Stimulated activated CD8-positive, alpha-beta memory T cell treated with anti-CD3 and anti-CD28 coated beads, Interleukin-4, amount 100 ng/mL, for 1 hour (primary cell): ENCODE measurements at places on chromosomes 4 and X.
A peak's percentile ranks its signal among the peaks of the same experiment; 100 is the strongest.

GRCh38 chrX:72269671-72270251, 7.3 kb downstream of the RPS4X start:
- DNase-seq: no peak

DNA sequence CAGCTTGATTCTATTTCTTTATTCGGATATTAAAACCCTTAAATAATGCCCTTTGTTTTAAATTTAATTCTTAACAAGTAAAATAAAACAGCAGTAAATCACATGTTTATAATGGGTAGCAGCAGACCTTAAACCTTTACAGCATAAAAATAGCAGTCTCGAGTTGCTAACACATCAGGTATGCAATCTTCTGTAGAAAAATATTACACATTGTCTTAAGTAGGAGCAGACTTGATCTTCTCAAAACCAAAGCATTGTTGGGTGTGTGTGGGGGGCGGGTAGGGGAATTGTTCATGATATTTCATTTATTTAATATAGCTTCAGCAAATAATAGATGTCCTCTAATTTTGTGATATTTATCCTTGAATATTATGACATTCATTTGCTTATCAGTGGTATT, 331.4 kb downstream of the PCDH7 start:
- DNase-seq: no peak

DNA sequence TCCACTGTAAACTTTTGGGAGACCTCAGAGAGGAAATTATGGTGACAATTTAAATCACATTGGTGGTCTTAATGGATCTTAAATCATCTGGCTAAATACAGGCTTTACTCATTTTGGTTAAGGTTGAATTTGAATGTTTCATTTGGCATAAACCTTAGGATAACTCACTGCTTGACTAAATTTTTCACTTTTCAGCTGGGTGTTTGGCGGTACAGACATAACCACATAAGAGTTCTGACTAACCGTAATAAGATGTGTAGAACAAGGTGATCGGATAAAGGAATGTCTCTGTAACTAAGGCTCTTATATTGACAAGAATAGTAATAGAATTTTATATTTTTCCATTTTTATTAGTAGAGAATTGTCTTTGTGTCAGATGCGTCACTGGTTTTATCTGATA, 281.0 kb downstream of the BMPR1B start:
- no peak for DNase-seq

- no peak for DNase-seq
These were observed 9.8 kb upstream of the NOCT start for GRCh38 chr4:139005774-139006173.

- no peak for DNase-seq
These were observed 200.6 kb upstream of the RBPJ start for GRCh38 chr4:26120098-26120825.

- no peak for DNase-seq
These were observed 222.5 kb downstream of the AFF2 start for GRCh38 chrX:148722966-148723365.

DNA sequence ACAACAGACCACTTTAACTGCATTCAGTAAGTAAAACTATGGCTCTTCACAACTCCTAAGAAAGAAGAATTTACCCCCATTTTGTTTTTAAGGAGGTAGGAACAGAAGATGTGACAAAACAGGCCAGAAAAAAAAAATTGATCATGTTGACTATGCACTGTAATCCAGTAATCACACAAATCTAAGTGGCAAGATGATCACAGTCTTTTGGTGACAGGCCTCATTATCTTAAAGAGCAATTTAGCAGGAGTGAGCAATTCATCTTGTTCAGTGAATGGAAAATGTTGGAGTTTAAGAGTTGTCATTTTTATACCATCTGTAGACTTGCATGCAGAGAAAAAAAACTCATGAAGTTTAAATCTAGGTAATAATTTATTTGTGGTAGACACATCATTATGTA, 115.1 kb downstream of the SLC39A8 start:
- DNase-seq: no peak

DNA sequence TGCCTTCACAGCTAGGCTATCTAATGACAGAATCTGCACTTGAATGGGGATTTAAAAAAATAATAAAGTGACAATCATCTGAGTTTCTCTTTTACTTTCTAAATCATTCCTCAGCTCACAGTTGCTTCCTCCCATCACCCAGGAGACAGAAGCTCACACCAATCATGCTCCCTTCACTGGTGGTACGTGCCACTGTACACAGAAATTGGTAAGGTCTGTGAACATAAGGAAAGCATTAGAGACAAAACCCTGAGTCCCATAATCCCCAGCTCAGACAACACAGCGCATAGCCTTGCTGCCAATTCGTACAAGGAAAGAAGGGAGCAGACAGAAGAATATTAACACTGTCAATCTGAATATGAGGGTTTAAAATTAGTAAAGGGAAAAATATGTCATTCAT, 133.1 kb downstream of the IDS start:
- no peak for DNase-seq

- DNase-seq: peak; percentile 58
These were observed 219.6 kb downstream of the PTTG2 start for GRCh38 chr4:38179690-38180377.

GRCh38 chr4:15531792-15532191, 62.1 kb downstream of the CC2D2A start:
- DNase-seq: no peak

DNA sequence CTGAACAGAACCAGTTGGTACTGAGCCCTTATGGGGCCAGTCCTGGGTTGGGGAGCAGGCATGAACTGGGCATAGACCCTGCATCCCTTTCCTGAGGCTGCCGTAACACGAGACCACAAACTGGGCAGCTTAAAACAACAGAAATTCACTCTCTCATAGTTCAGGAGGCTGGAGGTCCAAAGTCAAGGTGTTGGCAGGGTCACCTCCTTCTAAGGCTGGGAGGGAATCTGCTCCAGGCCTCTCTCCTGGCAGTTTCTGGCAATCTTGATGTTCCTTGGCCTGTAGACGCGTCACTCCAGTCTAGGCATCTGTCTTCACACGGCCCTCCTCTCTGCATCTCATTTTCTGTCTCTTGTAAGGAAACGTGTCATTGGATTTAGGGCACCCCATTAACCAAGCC, 19.8 kb upstream of the SORCS2 start:
- no peak for DNase-seq

GRCh38 chrX:104254442-104255115, at the start of gene ESX1:
Gene ESX1 (minus strand): TSS chrX:104254933. CDS start chrX:104254849, 84 bp downstream.
- DNase-seq: no peak

GRCh38 chrX:38986586-38986985, 185.3 kb downstream of the MID1IP1 start:
- DNase-seq: no peak

- DNase-seq: no peak
These were observed 41.5 kb downstream of the GPM6A start for GRCh38 chr4:175770555-175770954.

- DNase-seq: no peak
These were observed 239.6 kb upstream of the FAM47A start for GRCh38 chrX:34371754-34372153.
